Activated CD4-positive, alpha-beta T cell treated with anti-CD3 and anti-CD28 coated beads, Interleukin-2, Interleukin-4, amounts not matched to agents 100 ng/mL and 50 ng/mL, durations not matched to agents 16 hours and 8 hours (primary cell): ENCODE measurements at places on chromosomes 12 and 14.
A peak's percentile ranks its signal among the peaks of the same experiment; 100 is the strongest.

DNA sequence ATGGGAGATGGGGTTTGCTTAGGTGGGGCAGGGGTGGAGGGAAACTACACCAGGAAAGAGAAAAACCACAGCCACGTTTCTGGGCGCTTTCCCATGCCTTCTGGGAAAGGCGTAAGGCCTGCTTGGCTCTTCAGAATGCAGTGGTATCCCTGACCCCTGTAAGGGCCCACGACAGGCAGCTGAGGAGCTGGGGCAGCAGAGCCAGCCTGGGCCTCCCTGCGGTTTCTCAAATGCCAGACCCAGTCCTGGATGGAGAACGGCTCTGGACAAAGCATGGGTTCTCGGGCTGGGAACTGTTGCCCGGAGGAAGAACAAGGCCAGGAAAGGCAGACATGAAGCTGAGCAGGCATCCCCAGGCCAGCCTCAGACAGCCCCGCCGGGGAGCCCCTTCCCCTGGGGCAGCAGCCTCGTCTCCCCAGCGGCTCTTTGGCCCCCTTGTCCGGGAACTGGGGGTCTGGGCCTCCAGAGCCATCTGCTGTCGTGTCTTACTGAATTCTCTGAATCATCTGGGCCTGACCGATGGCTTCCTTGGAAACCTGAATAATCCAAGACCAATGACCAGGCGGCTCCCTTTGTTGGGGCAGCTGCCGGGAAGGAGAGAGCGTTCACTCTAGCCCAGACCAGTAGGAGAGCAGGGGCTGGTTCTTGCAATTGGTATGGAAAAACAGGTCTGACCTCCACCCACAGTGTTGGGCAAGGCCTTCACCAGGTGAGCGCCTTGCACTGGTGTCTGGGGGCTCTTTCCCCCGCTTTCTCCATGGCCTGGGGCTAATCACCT, 64.0 kb upstream of the RIN3 start:
- DNase-seq: no peak

- DNase-seq: no peak
Observed at GRCh38 chr14:96095581-96096476, 56.7 kb downstream of the C14orf132 start.

GRCh38 chr12:1474041-1474573, 120.3 kb downstream of the FBXL14 start:
- DNase-seq: peak; percentile 92

DNA sequence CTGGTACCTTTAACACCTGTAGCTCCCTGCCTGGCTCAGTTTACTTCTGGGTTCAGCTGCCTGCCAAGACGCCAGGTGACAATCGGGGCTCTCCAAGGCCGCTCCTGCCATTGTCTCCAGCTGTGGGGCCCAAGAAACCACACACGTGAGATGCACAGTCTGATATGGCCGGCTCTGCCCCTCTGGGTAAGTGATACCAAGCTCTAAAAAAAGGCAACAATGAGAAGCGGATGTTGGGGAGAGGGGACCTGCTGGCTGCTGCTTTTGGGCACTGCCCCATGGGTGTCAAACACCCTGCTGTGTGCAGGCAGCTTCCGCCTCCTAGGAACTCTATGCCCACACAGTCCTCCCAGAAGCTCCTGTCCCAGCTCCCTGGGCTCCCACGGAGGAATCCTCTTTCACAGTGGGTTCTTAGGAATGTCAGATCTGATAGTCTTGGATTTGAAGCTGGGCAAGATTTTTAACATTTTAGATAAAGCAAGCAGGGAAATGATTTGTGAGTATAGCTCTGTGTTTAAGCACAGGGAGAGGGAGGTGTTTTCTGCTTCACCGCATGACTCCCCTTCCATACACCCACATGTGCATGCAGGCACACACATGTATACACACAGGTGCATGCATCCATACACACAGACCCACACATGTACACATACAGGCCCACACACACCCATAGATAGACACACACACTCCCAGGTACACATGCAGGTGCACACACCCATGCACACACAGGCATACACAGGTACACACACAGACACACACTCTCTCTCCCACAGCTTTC, 1135.8 kb downstream of the BCL11B start:
- DNase-seq: no peak

GRCh38 chr12:95168746-95169145, 48.5 kb downstream of the FGD6 start:
- no peak for DNase-seq

GRCh38 chr12:121205491-121205890, 4.4 kb upstream of the P2RX4 start:
- DNase-seq: no peak

DNA sequence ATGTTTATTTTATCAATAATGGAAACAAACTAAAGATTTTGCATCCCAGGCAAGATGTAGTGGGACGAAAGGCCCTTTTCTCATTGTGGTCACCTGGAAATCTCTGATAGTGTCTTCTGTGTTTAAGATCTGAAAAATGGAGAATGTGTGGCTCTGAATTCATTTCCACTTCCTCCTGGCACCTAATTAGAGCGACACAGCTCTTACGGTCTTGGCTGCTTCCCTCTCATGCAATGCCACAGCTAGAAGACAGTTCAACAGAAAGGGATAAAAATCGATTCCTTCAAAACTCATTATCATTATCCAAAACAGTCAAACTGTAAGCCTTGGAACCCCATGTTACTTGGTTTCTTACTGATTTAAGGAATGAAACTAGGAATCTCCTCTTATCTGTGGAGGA, 9.3 kb downstream of the ST8SIA1 start:
- DNase-seq: no peak

GRCh38 chr12:3761116-3761735, 8.3 kb upstream of the CRACR2A start:
- DNase-seq: no peak

DNA sequence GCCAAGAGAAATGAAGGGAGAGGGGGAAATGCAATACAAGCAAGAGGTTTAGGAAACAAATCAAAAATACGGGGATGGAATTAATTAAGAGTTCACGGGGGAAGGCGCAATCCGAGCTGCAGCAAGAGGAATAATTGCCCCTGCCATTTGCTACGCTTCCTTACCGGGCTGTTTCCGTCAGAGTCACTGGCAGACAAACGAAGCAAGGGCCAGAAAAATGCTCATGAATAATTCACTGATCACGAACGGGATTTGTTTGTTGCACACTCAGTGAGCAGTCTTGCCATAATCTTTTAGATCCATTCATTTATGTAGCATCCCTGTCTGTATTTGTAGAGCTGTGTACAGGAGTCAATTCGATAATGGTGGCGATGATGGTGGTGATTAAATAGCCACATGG, 39.0 kb downstream of the PLXNC1 start:
- no peak for DNase-seq

DNA sequence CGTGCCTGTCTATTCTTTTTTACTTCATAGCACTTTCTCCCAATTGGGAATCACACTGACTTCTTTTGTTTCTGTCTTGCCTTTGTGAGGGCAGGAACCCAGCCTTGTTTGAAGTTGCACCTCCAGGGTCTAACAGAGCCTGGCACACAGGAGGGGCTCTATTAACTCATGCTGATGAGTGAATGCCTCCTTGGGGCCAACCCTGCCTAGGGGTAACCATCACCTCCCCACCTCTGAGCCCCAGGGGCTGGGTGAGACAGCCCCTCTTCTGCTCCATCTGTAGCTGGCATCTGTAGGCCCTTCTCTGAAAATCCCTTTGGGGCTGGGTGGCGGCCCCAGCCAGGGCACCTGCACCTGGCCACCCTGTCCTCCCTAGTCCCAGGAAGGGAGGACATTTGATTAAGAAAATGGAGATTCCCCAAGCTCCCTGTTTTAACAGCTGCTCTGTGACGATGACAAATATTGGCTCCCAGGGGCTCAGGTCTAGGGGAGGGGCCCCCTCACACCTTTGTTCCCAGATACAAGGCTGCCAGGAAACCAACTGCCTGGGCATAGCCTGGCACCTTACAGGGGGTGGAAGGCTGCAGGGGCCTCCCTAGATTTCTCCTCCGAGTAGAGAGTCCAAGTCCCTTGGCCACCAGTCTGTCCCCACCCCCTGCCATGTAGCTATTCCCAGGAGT, 11.8 kb downstream of the TAMALIN start:
- DNase-seq: no peak

DNA sequence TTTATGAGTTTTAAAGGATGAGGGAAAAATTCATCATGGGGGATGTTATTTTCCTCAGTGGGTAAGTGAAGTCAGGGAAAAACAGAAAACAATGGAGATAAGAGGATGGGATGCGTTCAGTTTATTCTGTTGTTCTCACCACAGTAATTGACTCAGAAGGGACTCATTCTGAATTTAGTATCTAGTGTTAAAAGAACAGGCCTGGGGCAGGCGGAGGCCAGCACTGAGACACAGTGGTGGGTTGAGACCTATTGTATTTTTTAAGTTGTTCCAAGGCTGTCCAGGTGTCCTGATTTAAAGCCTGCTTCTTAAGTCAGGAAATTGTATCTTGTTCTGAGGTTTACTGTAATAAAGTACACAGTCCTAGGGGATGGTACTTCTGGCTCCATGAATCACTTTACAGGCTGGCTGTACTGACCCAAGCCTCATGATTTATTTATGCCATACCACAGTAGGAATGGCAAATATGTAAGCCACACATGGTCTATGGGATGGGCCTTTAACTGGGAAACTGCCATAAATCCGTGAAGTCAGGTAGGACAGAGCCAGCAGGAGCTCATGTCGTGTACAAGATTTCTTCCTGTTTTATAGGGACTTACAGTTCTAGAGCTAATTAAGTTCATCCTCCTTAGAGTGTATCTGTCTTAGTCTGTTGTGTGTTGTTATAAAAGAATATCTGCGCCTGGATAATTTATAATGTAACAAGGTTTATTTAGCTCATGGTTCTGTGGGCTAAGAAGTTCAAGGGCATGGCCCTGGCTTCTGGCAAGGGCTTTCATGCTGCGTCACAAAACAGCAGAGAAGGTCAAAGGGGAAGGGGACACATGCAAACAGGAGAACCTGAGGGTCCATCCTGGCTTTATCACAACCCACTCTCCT, 244.1 kb downstream of the FBXL14 start:
- no peak for DNase-seq

DNA sequence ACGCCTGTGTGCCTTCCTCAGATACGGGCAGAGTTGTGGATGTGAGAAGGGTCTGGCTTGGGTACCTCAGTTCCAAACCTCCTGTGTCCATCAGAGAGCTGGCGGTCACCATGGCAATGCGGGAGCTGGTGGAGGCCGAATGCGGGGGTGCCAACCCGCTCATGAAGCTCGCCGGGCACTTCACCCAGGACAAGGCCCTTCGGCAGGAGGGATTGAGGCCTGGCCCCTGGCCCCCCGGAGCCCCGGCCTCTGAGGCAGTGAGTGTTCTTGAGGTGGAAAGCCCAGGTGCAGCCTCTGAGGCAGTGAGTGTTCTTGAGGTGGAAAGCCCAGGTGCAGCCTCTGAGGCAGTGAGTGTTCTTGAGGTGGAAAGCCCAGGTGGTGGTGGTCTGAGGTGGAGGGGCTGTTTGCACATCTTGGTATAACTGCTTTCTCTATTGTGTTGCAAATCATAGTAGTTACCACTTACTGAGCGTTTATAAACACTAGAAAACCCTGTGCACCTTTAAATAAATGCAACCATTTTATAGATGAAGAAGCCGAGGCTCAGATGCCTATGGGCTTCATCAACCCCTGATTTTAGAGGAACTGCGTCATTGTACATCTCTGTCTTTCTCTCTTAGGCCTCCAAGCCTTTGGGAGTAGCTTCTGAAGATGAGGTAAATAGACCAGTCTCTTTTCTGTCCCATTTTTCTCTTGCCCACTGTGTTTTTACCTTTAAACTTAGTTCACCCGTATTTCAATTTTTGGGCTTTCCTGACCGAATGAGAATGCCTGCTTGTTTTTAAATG, 976 bp downstream of the PEX5 start:
- DNase-seq: no peak

DNA sequence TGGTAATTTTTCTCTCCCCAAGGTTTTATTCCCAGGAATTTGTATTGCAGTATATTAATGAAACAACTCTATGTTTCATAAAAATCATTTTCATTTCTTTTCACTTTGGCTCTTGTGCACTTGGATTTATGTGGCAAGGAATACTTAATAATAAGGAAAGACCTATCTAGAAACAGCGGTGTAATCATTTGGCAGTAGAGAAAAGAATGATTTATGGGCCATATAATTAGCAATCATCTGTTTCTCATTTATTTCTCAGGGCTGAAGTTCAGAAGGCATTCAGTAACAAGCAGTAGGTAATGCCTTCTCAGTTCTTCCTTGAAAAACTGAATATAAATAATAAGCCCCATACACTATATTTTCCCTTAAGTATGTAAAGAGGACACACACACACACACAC, 172.6 kb downstream of the ANO4 start:
- no peak for DNase-seq

GRCh38 chr14:94368956-94369355, 19.4 kb downstream of the SERPINA1 start:
- no peak for DNase-seq

DNA sequence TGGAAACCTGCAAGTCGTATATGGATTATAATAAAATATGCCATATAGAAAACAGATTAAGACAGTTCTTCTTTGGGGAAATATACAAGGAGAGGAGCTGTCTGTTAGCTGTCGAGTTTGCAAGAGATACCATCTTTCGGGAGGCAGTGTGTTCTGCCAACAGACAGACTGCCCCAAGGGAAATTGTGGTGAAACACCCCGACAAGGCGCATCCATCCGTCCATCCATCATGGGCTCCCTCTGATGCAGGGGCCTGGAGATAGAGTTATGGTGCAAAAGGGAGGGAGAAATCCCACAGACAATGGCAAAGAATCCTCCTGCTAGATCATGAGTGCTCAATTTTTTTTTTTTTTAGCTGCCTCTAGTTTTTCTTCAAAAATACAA, 156.3 kb downstream of the DPF3 start:
- DNase-seq: no peak
